ENCODE measurements at places on chromosomes 1 and 21. TPM values are rescaled to one million over a fixed set of nuclear protein-coding genes. Genes with fewer than 3 reads are reported as not detected.

- no peak for DNase-seq
Measured at GRCh38 chr1:91398291-91398690, 6.3 kb downstream of the HFM1 start.

DNA sequence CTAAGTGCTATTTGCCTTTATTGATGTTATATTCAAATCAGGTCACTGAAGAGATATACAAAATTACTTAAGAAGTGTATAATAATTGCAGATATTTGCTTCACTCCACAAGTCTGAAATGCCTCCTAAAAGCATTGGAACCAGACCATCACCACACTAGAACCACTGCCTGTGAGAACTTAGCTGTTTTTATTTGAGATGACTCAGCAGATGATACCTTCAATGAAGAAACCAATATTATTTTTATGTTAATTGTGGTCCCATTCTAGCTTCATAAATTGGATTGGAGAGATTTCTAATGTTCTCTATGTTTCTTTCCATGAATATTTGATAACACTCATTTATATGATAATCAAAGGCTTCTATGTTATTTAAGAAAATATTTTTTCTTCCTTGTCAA is 740.6 kb downstream of the KCNT2 start:
- DNase-seq = no peak

- peak; percentile 75 for DNase-seq
Measured at GRCh38 chr1:227729144-227729880, 5.8 kb downstream of the JMJD4 start.

GRCh38 chr21:39542736-39543135 is 70.0 kb upstream of the B3GALT5 start:
- no peak for DNase-seq

The ITPKB gene
- 15.3 TPM for total RNA-seq

The TMIGD3 gene
- total RNA-seq = 0.17 TPM

The PTCH2 gene
- total RNA-seq = 0.18 TPM

The KRTAP27-1 gene
- not detected for total RNA-seq

The SLC5A9 gene
- total RNA-seq = 6.4 TPM

The FCRLA gene
- total RNA-seq = not detected

The HPCA gene
- 2.6 TPM for total RNA-seq

Data from H7 (cell line).